NCI-H226 (cell line): ENCODE measurements at places on chromosomes 5 and 9.

DNA sequence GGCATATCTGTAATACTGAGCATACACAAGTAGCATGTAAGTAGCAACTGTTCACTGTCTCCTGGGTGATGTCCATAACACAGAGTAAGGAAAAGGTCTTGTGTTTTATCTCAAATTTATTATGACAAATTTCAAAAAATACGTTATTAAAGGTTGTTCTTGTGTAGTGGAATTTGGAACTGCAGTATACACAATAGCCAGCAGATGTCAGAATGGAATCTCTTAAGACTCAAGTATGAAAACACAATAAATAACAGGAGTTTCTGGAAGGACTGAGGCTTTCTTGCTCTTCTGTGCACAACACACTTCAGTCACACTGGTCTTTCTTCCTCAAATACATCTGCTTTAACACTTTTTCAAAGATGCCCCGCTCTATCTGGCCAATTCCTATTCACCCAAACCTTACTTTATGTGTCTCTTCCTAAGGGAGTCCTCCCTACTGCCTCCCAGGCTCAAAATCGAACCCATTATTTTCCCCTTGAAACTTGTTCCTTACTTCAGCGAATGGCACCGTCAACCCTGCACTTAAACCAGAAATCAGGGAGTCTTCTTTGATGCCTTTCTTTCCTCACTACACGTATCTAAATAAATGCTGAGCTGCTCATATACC, 6.5 kb upstream of the FBXO10 start:
- DNase-seq: no peak

DNA sequence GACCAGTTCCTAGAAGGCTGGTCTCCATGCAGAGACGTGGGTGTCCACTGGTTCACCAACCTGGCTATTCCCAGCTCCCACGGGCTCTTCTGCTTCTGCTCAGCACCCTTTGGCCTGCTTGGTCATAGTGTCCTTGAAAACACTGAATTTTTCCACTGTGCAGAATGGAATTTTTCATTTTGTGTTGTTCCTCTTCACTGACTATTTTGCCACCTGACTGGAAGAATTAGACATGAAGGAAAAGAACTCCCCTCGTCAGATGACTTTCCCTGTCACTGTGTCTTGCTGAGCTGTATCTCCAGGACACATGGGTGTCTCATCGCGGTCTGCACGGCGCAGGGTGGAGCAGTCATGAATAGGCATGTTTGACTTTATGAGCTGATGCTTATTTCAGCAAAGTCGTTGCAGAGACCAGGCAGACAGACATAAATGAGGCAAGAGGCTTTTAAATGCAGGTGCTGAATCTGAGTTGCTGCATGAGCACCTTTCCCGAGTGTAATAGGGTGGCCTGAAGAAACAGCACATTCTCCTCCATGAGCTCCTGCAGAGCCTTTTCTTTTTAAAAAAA, 50.2 kb upstream of the SEMA4D start:
- DNase-seq: no peak

GRCh38 chr5:7250611-7251010, 145.3 kb upstream of the ADCY2 start:
- DNase-seq: no peak

DNA sequence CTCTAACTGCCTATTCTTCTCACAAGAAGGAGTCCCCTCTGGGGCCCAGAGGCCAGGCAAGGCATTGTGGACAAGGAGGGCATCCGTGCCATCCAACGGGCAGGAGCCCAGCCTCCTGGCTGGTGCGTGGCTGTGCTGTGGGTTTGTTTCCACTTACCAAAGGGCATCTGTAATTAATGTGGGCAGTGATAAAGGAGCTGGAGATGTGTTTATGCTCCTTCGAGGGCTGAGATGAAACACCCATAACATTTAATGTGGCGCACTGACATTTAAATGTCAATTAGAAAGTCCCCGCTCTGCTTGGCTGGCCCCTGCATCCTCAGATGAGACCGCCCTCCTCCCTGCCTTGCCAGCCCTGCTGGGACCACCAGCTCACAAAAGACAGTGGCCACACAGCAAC, 57.1 kb downstream of the KCNIP1 start:
- DNase-seq: no peak
